ENCODE measurements at places on chromosomes 16 and 17.
A peak's percentile ranks its signal among the peaks of the same experiment; 100 is the strongest.

DNA sequence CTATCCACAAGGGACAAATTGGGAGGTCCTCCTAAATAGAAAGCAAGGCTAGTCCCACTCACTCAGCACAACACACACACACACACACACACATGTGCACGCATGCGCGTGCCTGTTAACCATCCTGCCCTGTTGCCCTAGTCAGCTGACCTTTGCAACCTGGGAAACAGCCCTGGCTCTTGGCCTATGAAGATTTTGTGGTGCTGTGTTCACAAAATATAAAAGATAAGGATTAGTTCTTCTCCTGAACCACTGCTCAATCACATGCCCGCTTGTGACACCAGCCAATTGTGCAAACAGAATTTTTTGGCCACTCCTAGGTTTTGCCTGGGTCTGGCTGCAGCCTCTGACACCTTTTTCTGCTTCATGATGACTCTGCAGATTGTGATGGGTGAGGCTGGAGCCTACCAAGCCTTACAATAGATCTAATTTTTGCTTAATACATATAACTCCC lies 3.3 kb upstream of the CES1 start:
- DNase-seq = no peak

GRCh38 chr17:7884581-7885366 lies 3.8 kb upstream of the CHD3 start:
- DNase-seq = no peak

DNA sequence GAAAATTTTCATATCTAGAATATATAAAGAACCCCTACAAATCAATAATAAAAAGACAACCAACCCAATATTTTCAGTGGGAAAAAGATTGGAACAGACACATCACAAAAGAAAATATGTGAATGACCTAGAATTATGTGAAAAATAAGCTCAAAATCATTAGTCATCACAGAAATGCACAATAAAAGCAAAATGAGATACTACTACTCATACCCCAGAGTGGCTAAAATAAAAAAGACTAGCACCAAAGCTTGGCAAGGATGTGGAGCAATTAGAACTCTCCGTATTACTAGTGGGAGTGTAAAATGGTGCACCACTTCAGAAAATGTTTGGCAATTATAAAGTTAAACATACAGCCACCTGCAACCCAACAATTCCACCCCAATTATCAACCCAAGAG lies 48.0 kb upstream of the CDH5 start:
- DNase-seq = no peak

GRCh38 chr16:84643180-84643583 lies 5.1 kb upstream of the KLHL36 start:
- peak; percentile 49 for DNase-seq

- no peak for DNase-seq
Observed at GRCh38 chr17:34389126-34389750, 26.2 kb upstream of the CCL1 start.

DNA sequence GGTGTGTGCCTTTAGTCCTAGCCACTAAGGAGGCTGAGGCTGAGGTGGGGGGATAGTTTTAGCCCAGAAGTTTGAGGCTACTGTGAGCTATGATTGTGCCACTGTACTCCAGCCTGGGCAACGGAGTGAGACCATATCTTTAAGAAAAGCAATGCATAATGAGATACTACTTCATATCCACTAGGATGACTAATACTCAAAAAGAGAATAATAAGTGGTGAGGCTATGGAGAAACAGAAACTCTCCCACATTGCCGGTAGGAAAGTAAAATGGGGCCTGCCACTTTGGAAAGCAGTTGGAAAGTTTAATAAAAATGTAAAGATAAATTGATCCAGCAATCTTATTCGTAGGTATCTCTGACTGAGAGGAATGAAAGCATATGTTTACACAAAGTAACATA lies 4.6 kb upstream of the NPIPB2 start:
- no peak for DNase-seq

DNA sequence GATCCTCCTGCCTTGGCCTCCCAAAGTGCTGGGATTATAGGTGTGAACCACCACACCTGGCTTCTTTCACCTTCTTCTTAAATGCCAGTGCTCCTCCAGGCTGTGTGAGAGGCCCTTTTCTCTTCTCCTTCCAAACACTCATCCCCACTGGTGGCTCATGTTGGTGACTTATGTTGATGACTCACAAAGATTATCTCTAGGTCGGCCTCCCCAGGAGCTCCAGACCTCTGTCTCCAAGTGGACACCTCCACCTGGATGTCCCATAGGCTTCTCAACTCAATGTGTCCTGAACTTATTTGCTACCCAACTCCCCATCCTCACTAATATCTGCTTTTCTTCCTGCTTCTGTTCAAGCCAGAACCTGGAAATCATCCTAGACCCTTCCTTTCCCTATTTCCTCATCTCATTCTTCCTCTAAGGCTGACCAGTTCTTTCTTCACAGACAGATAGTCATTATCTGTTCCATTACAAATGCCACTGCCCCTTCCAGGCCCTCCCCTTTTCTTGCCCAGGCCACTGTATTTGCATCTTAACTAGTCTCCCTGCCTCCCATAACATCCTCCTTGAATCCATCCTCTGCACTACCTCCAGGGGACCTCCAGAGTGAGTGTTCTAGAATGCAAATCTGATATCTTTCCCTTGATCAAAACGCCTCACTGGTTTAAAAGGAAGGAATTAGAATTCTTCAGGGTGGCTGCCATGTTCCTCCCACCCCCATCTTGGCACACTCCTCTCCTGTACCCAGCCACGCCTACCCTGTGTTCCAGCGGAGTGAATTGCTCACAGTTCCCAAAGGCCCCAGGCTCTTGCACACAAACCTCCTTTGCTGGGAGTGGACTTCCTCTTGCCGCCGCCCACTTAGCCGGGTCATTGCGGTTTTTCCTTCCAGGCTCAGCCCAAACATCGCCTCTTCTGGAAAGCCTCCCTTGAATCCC lies 34.8 kb upstream of the FBXO47 start:
- peak; percentile 54 for DNase-seq

DNA sequence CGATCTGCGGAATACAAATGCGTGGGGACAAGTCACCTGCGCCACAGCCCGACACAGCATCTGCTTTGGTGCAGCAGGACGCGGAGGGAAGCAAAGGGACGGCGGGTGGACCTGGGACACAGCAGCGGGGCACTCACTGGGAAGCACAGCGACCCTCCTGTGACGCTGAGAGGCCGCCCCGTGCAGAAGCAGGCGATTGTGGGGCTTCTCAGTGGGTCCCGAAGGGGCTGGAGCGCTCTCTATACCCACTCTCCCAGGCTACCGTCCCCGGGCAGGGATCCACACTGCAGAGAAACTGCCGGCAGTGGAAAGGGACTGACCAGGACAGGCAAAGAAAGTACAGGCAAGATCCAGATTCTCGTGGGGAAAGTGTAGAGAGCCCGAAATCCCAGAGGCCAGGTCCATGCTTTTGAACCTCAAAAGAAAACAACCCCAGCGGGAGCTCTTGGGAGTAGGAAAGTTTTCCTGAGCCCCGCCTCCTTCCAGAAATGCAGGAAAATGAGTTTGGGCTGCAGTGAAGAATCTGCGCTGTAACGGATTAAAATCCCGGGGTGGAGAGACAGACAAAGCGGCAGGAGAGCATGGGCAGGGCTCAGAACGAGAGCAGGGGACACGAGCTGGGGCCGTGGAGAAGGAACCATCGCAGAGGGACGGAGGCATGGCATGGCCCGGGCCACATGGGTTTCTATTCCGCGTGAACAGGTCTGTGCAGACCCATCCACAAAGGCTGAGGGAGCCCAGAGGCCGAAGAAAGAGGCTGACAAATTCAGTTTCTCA lies 12.7 kb downstream of the COX4I1 start:
- no peak for DNase-seq

DNA sequence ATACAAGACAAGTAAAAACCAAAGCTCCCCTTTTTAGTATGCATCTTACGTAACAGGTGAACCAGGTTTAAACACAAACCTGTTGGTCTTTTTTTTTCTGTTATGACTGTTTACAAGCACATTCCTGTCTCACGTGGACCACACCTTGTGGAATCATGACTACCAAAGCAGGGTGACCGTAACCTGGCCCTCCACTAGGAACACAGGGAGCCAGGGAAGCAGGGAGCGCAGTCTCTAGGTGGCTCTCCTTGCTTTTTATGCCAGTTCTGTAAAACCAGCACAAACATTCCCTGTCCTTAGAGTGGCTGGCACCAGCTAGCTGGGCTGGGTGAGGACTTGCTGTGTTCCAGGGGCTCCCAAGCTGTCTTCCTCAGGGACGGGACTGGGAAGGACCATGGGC lies 44.1 kb downstream of the DDX19A start:
- peak; percentile 36 for DNase-seq

GRCh38 chr17:38701504-38702165 lies 3.4 kb upstream of the MLLT6 start:
- no peak for DNase-seq

- no peak for DNase-seq
Observed at GRCh38 chr17:7912927-7913524, 3.1 kb downstream of the RNF227 start.

DNA sequence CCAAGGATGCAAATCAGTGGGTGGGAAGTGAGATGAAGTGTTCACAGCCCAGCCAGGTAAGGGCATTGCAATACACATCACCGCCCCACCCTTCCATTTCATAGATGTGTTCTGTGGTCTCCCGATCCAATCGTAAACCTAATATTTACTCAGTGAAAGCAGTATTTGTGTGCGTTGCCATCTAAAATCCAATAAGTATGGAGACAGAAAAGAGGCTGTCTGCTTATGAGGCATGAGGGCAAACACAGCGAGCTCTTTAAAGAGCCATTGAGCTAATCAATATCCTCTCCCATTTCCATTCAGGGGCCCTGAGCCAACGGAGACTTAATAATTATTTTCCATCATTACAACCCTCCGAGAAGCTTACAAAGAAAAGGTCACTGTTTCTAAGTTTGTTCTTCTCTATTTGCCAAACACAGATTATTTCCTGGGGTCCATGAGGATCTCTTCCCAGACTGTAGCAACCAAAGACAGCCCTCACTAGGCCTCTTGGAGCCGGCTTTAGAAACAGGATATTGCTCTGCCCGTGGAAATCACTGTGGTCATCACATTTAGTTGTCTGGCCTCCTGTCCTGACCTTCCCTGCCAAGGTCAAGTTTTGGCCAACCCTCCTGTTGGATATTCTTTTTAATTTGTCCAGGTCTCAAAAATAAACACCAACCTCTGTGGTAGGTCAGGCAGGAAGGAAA lies 120.1 kb downstream of the SLC39A11 start:
- DNase-seq = no peak

- DNase-seq = peak; percentile 53
Observed at GRCh38 chr17:76497979-76498875, 3.0 kb downstream of the RHBDF2 start.

- no peak for DNase-seq
Observed at GRCh38 chr17:77811521-77811920, 147.0 kb upstream of the TNRC6C start.

DNA sequence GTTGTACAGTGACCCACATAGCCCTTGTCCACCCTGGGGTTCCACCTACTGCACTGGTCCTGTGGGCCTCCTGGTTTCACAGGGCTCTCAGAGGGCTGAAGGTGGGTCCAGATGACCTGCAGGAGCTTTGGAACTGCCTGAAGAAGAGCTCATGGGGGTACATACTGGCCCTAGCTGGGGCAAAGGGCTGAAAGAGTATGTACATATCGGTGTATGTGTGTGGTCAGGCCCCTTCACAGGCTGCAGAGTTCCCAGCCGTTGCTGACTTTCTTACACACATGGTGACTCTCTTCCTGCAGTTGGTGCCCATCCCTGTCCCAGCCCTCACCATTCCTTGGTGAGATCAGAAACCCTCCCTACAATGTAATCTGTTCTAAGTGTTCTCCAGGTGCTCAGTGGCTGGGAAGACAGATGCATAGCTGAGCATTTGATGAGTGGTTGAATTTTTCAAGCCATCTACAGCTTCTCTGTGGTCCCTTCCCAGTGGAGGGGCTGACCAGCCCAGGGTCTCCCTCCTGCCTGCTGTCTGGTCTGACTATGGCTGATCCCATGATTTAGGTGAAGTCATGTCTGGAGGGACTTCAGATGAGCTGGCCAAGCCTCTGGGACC lies 2.4 kb upstream of the NFATC3 start:
- no peak for DNase-seq

DNA sequence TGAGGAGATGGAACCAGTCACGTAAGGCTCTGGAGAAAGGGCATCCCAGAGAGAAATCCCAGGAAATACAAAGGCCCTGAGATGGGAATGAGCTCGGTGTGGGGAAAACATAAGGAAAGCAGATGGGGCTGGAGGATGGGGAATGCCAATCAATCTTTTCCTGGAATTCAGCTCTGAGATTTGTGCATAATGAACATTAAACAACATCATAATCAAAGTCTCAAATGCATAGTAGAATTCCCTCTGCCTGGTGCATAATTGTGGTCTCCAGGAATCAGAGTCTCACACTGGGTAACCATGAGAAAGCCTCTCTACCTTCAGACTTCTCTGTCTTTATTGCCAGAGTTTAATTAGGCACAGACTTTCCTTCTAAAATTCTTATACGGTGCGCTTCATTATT lies 30.8 kb downstream of the OTOA start:
- DNase-seq = no peak

- no peak for DNase-seq
Observed at GRCh38 chr17:74712756-74713155, at the start of gene CD300LF. TSS of gene CD300LF (minus strand) at chr17:74712923. CDS start at chr17:74712866, 57 bp downstream.

DNA sequence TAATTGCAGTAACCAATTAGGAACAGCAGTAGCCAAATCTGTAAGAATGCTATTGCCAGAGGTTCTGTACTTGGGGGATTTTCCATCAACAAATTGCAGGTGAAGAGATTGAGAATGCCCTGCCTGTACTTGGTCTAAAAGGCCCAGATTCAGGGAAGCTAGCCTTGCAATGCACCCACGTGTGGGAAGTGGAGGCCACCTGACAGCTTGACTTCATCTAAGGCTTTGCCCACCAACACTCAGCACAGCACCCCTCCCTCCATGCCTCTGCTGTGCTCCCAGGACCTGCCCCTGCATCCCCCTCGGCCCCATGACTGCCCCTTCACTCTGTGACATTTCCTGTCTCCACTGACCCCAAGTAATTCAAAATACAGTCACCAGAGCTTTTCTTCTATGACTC lies 79.1 kb upstream of the CDH5 start:
- DNase-seq = no peak

DNA sequence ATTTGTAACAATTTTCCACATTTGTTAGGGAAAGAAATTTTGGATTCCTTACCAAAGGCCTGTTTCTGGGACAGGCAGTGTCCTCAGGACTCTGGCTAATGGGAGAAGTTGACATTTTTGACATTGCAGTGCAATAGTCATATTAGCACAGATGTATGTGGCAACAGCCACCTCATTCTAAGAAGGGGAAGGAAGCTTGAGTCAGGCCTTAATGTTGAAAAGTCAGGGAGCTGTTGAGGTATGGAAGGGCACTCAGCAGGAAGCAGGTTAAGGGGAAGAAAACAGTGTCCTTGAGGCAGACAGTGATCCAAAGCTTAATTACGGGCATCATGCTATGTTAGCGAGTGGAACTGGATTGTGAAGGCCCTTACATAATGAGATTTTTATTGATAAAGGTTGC lies 20.9 kb downstream of the AKTIP start:
- no peak for DNase-seq

GRCh38 chr17:37726248-37726647 lies 18.6 kb downstream of the HNF1B start:
- no peak for DNase-seq

DNA sequence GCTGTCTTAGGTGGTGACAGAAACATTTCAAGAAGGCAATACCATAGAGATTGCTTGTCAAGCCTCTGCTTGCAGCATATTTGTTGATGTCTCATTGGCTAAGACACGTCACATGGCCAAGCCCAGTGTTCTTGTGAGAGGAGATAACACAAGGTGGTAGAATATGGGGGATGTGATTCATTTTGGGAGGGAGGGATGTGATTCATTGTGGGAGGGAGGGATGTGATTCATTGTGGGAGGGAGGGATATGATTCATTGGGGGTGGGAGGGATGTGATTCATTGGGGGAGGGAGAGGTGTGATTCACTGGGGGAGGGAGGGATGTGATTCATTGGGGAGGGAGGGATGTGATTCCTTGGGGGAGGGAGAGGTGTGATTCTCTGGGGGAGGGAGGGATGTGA lies 470.5 kb upstream of the SALL1 start:
- DNase-seq = no peak

All from epithelial cell of prostate (primary cell).